ENCODE measurements at places on chromosomes 6 and 20.

- DNase-seq, result no peak
Measured at GRCh38 chr6:169207482-169207881, 46.2 kb downstream of the THBS2 start.

GRCh38 chr6:10505529-10505928 lies 15.6 kb upstream of the GCNT2 start:
- DNase-seq, result no peak

- DNase-seq, result no peak
Measured at GRCh38 chr20:62818592-62819493, 2.0 kb downstream of the COL9A3 start.

GRCh38 chr6:26092443-26092842 lies 5.2 kb downstream of the HFE start:
- DNase-seq, result no peak

GRCh38 chr6:159074876-159075275 lies 30.1 kb upstream of the TAGAP start:
- no peak for DNase-seq

DNA sequence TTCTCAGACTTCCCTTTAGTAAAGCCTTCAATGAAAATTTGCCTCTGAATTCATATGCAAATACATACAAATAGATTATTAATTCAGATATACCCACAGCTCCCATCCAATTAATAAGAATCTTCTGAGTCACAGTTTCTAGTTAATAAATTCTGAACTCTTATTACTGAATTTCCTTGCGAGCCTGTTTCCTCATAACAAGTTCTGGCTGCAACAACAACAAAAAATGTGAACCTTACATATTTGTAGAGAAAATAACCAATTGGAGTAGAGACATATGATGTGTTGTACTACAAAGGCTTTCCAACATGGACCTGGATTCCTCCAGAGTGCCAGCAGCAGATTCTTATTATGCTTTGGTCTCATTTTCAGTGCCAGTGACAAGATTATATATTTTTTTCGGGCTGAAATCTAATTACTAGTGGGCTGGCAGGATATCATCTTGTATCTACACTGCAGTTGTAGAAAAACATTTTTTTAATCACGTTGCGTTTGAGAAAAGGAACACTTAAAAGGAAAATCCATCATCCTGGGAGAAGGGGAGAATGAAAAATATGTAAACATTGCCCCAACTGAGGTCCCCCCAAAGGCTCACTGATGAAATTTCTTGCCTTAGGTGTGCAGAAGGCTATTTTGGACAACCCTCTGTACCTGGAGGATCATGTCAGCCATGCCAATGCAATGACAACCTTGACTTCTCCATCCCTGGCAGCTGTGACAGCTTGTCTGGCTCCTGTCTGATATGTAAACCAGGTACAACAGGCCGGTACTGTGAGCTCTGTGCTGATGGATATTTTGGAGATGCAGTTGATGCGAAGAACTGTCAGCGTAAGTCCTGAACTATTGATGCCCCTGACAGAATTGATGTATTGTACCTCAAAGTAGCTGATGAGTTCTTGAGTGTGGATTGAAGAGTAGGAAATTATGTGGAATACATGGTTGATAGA lies 404.6 kb downstream of the LAMA2 start:
- DNase-seq, result no peak

DNA sequence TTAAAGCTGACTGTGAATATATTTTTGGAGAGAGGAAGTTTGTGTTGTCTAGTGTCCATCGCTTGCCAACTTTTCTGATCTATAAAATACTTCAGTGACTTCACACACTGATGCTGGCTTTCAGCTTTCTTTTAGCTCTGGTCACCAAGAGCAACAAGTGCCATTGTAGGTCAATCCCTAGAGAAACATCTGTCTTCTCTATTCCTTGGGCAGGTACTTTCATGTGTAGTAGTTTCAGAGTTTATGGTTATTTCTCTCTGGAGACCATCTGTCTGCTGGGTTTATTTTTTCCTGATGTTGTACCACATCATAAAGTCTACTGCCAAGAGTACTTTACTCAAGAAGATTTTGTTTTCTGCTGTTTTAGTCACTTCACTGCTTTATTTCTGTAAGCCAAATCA lies 249.9 kb downstream of the KHDC1L start:
- DNase-seq, result no peak

DNA sequence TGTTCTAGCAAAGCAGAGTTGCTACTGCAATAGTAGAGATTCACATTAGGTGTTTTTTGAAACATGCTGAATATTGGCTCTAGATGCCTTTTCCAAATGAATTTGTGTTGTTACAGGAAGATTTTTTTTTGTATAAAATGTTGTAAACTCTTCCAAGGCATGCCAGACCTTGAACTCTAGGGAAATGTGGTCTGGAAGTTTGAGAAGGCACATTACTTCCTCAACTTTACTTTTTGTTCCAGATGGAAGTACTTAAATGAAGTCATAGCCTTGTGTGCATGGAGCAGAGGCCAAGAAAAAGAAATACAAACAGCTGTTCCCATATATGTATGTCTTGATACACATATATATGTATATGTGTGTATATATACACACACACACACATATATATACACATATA lies 585.7 kb upstream of the MARCKS start:
- DNase-seq, result no peak

GRCh38 chr20:1870792-1871550 lies 24.2 kb upstream of the SIRPA start:
- DNase-seq, result no peak

GRCh38 chr20:25320035-25320800 lies 70.4 kb downstream of the ABHD12 start:
- DNase-seq, result no peak

- no peak for DNase-seq
Measured at GRCh38 chr6:154012852-154013251, 26.2 kb upstream of the OPRM1 start.

DNA sequence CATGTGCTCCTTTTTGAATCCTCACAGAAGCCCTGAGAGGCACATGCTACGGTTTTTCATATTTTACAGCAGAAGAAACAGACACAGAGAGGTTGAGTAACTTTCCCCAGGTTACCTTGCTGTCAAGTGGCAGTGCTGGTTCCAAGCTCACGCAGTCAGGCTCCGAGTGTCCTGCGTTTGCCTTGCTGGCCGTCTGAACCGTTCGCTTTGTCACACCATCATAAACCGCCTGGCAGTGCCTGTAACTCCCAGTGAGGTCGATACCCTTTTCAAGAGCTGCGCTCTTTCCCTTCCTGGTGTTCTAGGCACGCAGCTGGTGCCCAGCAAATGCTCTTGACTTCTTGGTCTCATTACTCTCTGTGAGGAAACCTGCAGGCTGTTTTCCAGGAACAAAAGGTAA lies 31.3 kb upstream of the KCNG1 start:
- no peak for DNase-seq

DNA sequence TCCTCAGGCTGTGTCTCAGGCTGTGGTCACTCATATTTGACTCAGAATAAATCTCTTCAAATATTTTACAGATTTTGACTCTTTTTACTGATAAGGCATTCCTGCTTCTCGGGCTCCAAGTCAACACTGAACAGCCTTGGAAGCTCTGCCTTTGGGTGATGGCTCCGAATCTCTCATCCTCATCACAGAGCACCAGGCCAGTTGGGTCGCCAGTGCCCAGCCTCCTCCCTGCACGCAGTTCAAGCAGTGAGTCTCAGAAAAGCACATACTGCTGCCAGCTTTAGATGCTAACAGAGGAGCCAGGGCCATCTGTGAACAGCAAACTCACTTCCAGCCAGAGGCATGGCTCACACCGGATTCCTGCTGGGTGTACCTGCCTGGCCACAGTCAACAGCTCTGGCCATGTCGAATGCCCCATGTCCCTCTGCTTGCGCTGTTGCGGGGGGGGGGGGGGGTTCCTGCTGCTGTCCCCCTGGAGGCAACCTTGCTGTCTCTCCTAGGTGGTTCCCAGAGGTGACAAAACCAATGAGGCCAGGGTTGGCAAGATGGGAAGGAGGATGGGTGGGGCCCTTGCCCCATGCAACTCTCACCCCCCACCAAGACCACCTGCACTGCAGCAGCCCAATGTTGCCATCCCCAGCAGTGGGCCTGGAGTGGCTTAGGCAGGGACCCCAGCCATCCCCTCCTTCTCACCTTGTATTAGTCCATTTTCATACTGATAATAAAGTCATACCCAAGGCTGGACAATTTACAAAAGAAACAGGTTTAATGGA lies 248.8 kb downstream of the ERMARD start:
- DNase-seq, result no peak

GRCh38 chr20:59611286-59611685 lies 6.9 kb downstream of the PHACTR3 start:
- DNase-seq, result no peak

DNA sequence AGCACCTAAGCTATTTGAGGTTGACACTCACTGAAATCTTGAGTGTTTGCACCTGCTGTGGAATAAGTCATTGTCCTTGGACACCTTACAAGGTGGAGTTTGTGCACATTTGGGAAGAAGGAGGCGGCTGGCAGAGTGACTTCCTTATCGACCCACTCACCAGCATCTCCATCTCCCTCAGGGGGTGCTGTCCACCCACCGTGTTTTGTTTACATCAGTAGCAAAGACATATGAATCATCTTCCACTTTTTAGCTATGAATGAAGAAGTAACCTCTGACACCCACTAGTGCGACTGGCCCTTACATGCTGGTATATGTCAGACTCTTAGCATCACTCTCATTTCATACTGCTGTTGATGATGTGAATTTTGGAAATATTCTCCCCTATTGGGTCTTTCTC lies 119.5 kb upstream of the SGK1 start:
- DNase-seq, result peak; percentile 29

GRCh38 chr6:26198722-26199056 lies 111.5 kb downstream of the HFE start:
- no peak for DNase-seq

DNA sequence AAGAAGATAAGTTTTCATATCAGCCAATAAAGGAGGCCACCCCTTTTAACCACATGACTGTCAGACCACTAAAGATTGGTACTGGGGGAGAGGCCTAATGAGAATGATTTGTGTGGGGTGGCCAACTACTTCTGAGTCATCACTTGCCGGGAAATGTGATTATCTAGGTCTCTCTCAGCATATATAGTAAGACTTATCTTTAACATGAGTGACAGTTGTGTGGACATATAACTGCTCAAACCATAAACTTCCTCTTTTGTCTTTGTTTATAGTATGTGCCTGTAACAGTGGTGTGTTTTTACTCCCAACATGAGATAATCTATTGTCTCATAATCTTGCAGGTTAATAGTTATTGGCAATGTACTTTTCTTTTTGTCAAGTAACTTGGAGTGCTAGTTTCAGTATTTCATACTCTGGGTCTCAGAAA lies 312.4 kb downstream of the CDKAL1 start:
- DNase-seq, result no peak

- no peak for DNase-seq
Measured at GRCh38 chr6:10886691-10887502, at the start of gene SYCP2L. Gene SYCP2L (plus strand): TSS chr6:10887052. CDS start chr6:10887127, 75 bp downstream.

DNA sequence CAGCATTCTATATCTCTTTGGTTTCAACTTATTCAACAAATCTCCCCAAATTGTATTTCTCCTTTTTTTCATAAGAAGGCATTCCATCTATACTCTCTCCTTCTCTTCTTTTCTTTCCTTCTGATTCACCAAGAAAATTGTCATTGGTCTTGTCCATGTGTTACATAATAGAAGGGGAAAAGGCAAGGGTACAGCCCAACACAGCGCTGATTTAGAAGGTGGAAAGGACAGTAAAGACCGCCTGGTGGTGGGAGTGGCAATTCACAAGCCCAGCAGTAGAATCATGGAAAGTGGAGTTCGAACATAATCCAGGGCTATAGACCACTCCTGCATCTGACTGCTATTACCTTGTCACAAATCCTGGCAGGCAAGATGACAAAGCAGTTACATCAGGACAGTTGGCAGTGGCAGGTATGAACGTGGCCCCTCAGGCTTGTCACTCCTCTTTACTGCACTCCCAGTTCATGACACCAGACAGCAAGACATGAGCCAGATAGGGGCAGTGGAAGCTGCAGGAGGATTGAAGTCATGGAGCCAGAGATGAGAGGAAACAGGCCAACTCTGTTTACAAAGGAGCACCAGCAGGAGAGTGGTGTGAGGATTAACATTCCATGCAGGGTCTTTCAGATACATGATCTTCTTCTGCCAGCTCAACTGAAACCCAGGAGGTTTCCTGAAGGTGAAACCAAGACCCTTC lies 2.1 kb upstream of the TNFAIP3 start:
- DNase-seq, result no peak

DNA sequence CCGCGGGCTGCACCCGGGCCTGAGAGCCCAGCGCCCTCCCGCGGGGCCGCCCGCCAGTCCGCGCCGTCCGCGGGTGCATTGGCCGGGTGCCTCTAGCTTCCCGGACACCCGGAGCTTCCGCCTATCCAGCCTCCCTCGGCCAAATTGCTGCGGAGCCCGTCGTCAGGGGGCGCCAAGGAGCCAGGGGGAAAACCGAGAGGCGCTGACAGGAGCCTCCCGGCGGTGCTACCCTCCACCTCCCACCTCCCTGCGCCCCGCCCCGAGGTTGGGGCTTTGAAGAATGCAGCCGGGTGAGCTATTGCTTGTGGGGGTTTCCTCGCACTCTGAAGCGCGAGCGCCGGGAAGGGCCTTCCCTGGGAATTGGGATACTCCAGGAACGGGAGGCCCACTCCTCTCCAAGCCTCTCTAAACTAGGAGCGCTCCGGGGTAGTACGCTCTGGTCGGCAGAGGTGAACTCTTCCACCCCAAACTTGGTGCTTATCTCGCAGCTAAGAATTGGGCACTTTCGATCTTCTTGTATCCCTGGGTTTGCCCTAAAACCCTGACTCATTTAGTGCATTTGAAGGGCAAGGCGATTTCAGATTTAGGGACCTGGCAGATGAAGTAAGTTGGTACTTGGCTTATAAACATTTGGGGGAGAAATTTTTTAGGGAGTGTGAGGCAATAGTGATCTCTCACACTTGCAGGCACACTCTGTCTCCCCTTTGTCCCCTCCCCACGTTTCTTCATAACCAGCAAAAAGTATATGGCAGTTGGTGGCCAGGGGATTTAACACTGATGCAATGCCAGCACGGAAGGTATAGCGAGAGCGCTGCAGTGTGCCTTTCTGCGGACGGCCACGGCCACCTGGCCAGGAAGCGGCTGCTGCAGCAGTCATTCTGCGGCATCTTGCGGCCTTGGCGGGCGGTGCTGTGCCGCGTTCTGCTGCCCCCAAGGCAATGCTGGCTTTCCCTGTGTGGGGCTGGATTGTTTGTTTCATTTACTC lies 556 bp downstream of the BEND6 start:
- peak; percentile 25 for DNase-seq

DNA sequence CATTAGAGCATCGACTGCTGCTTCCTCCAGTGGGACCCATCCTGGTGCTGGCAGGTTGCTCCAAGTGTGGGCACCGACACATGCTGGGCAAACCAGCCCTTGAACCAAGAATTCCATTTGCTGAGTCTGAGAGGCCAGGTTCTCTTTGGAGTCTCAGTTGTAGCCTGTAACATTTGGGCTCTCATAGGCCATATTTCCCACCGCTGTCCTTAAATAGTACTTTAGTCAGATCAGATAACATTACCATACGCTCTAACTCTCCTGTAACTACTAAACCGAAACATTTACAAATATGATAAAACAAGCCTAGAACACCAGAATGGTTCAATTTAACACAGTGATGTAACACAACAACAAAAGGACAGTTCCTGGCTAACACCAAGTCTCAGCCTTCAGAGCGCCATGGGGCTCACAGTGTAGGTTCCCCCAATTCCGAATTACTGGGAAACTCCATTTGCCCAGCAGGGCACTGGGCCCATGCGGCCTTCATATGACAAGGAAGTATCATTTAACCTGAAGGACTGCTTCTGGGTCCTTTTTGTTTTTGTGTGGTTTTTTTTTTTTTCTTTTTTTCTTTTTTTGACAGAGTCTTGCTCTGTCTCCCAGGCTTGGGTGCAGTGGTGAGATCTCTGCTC lies 28.4 kb upstream of the CD93 start:
- no peak for DNase-seq

- no peak for DNase-seq
Measured at GRCh38 chr20:42099101-42099500, 480.9 kb upstream of the CHD6 start.
